ENCODE measurements at places on chromosomes 16 and 17.

- peak; percentile 71 for DNase-seq
Observed at GRCh38 chr17:75707079-75707571, 14.1 kb upstream of the ITGB4 start.

GRCh38 chr16:82582975-82583374, 43.8 kb upstream of the CDH13 start:
- DNase-seq = no peak

DNA sequence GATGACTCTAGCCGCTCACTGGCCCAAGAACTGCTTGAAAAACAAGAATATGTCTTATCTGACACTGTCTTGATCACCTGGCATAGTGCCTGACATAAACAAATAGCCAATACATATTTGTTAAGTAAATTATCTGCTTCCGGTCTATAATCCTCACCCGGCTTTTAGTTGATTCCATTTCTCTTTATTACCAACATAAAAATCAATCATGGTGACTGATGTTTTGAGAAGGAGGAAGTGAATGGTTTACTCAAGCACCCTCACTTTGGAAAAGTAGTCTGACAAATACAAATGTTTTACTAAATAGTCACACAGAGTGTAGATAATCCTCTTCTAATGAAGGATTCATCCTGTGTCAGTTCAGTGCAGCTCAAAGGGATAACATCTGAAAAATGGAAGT, 47.0 kb downstream of the SKAP1 start:
- no peak for DNase-seq

- DNase-seq = no peak
Observed at GRCh38 chr16:14074544-14074943, 3.4 kb downstream of the MRTFB start.

- no peak for DNase-seq
Observed at GRCh38 chr16:53132406-53132805, 77.6 kb downstream of the CHD9 start.

GRCh38 chr16:89358030-89359005, 132.0 kb downstream of the ANKRD11 start:
- DNase-seq = no peak

Measured in astrocyte of the spinal cord (primary cell).